Upper lobe of right lung (tissue), 1 donor: ENCODE measurements at places on chromosomes 13 and 19. TPM values are rescaled to one million over a fixed set of nuclear protein-coding genes. Genes with fewer than 3 reads are reported as not detected.

DNA sequence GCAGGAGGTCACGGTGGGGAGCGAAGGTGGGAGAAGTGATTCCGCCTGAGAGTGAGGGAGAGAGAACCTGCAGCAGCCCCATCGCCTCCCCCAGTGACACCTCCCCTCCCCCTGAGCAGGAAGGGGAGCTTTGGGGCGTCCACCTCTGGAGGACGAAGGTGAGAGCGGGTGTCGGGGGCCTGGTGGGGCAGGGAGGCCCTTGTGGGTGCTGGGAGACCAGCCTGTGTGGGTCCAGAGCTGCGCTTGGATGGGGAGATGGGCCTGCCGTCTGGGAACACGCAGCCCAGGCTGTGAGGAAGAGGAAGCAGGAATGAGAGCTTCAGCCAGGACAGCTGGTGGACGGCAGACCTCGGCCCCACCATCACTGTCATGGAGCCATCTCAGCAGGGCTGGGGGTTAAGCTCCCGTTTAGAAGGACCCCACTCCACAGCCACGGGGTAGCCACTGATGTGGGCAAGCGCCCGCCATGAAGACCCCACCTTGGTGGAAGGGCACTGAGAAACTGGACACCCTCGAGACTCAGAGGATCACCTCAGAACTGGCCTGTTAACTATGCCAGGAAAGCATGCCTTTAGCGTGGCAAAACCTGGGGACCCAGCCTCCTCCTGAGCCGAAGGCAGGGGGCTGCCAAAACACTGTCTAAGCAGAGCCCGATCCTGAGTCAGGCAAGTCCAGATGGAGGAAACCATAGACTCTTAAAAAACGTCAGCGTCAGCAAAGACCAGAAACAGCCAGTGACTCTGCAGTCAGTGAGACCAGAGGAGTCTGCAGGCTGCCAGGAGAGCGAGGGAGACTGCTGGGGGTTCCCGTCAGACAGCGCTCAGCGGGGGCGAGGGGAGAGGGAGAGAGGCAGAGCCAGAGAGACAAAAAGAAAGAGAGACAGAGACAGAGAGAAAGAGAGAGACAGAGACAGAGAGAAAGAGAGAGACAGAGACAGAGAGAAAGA lies 6.4 kb upstream of the PROZ start:
- DNase-seq = no peak

DNA sequence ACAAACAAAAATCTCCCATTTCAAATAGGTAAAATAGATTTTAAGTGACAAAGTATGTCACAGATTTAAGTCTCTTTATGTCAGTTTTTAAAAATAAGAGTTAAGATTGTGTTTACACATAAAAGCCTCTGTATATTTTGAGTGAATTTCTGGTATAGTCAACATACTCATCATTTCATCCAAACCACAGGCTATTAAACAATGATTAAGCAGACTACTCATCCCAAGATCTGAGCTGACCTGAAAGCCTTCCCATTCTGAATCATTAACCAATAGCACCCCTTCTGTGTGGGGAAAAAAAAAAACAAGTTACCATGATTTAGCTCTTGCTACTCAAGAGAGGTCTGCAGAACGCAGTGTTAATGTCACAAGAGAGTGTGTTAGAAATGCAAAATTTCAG lies 284.4 kb upstream of the NBEA start:
- no peak for DNase-seq

- no peak for DNase-seq
Observed at GRCh38 chr13:112531263-112531794, 56.6 kb downstream of the TUBGCP3 start.

- no peak for DNase-seq
Observed at GRCh38 chr19:44613295-44614178, at the start of gene IGSF23. IGSF23 (plus strand) TSS chr19:44613563; CDS start chr19:44613646, 83 bp downstream.

DNA sequence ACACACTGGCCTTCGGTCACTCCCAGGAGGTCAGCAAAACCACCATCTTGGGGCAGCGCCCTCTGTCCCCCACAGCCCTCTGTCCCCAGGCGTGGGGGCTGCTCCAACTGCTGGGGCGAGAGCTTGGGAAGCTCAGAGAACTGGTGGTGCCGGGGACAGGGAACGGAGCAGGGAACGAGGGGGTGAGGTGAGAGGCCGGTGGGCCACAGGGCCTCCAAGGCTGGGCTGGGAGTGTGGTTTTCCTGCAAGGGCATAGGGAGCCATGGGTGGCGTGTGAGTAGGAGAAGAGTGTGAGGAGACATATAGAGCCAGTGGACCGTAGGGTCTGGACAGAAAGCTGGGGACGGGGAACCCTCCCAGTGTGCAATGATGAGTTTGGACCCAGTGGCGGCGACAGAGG lies 34.1 kb downstream of the F2RL3 start:
- no peak for DNase-seq

The SPACA4 gene
- total RNA-seq = 0.98 TPM

The RPS5 gene
- 721 TPM for total RNA-seq

The FUT2 gene
- total RNA-seq = 0.81 TPM
